AG09319 (cell line): ENCODE measurements at places on chromosomes 11 and 22.

DNA sequence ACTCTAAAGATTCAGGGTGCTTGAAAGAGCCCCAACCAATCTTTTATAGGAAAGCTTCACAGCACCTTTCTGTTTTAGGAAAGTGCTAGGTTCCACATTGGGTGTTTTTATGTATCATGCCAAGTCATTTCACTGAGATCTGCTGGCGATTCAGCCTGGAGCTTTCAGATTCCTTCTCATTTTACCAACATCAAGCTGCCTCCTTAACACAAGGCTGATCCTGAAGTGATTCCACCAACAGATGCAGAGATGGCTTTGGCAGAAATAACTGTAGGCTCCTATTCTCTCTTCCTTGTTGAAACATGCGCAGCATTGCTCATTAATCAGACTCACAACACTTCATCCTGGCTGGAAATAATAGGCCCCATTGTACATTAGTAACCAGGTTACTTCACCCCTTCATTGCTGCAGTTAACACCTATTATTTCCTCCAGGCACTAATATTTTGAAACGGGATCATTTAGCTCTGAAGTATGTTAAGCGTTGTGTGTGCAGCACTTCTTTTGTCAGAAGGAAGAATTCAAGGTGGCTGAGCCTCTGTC is 89.0 kb downstream of the OPCML start:
- DNase-seq, result no peak

- DNase-seq, result no peak
Observed at GRCh38 chr22:33028234-33028633, 29.9 kb downstream of the SYN3 start.

DNA sequence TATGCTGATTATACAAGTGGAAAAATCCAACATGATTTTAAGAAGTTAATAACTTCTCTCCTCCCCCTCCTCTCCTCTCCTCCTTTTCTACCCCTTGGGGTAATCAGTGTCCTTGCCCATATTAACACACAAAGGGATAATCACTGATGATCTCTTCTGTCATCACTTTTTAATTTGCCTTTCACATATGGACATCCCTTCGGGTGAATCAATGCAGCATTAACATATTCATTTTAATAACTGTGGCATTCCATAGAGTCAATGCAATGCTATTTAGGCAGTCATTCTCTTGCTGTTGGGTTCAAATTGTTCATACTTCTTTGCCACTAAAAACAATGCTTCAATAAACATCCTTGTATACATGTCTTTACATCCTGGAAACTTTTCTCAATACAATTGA is 42.9 kb upstream of the GLYATL2 start:
- no peak for DNase-seq

DNA sequence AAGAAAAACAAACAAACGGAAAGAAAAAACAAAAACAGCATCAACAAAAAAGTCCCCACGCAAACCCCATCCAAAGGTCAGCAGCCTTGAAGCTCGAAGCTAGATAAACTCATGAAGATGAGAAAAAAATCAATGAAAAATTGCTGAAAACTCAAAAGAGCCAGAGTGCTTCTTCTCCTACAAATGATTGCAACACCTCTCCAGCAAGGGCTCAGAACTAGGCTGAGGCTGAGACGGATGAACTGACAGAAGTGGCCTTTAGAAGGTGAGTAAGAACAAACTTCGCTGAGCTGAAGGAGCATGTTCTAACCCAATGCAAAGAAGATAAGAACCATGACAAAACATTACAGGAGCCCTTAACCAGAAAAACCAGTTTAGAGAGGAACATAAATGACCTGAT is 18.4 kb upstream of the FTH1 start:
- DNase-seq, result no peak

- peak; percentile 32 for DNase-seq
Observed at GRCh38 chr11:118358071-118358470, 1.3 kb upstream of the UBE4A start.

DNA sequence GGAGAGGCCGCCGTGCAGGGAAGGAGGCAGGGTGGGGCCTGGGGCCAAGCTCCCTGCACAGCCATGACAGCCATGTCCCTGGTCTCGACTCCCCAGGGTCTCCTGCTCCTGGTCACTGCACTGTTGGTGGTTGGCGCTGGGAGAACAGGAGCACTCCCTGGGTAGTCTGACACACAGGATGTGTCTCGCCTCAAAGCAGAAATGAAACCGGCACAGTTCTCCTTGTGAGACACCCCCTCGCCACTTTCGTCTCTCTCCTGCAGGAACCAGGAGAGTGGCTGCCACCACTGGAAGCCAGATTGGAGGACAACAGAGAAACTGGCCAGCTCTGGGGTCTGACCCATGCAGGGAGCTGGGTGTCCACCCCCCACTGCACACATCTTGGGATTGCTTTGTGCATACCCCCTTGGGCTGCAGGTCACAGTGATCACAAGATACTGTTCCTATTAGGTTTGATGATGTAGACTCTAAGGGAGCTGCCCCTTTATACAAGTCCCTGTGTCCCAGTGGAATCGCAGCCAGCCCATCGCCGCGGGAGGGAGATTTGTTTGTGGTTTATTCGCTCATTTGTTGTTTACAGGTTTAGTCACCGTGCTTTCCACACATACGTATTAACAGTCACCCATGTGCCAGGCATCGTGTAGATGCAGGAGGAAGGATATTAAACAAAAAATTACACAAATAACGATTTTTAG is 27.0 kb upstream of the YWHAH start:
- no peak for DNase-seq

- DNase-seq, result no peak
Observed at GRCh38 chr11:19201737-19202605, at the start of gene CSRP3. Gene CSRP3, minus strand, starts transcription at chr11:19201983. Its CDS starts 9,535 bp downstream, at chr11:19192448.

- no peak for DNase-seq
Observed at GRCh38 chr11:57546869-57547475, 9.6 kb downstream of the SMTNL1 start.

DNA sequence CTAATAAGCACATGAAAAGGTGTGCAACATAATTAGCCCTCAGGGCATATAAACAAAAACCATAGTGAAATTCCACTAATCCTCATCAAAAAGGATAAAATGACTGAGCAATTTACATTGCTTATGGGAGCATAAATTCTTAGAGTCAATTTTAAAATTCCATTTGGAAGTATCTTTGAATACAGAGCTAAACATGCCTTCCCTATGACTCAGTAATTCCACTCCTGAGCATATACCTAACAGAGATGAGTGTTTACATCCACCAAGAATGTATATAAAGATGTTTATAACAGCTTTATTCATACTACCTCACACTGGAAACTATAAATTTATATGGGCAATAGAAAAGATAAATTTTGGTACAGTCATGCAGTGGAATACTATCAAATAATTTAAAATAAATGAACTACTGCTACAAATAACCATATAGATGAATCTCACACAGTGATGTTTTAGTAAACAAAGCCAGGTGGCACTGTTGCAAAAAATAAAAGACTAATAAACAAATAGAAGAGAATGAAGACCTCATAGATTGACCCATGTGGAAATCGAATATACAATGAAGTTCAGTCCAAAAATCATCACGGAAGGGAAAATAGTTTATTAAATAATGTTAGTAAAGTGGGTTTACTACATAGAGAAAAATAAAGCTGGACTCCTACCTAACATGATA is 8.2 kb upstream of the OR2D2 start:
- DNase-seq, result no peak

GRCh38 chr11:287821-288477 is 977 bp upstream of the PGGHG start:
- no peak for DNase-seq

GRCh38 chr11:134350381-134350780 is 18.6 kb downstream of the GLB1L2 start:
- DNase-seq, result no peak

DNA sequence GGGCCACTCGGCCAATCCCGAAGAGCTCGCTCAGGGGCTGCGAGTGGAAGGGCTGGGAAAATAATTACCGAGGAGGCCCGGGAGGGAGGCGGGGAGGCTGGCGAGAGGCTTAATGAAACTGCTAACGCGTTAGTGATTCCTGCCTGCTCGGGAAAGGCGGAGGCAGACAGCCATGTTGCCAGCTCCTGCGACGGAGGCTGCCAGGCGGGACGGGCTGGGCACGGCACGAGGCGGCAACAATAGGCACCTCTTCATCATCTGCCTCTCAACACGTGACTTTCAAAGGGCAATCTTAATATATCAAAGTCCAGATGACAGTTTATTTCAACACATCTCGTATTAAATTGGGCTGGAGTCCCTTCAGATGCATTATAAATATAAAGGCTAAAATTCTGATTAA is 68.0 kb upstream of the TCF20 start:
- DNase-seq, result no peak

- DNase-seq, result no peak
Observed at GRCh38 chr11:70834277-70834940, 418.0 kb downstream of the SHANK2 start.

DNA sequence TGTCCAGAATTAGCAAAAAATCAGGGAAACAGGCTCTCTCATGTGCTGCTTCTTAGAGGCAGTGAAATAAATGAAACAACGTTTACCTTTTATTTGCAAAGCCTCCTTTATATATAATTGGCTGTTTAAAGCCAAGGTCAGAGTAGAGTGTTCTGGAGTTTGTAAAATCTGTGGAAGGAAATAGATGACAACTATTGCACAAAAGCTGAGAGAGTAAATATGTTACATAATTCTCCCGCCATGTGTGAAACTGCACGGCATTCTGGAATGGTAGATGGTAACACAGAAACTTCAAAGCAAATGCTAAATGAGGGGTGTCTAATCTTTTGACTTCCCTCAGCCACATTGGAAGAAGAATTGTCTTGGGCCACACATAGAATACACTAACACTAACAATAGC is 51.5 kb upstream of the FGF3 start:
- no peak for DNase-seq

DNA sequence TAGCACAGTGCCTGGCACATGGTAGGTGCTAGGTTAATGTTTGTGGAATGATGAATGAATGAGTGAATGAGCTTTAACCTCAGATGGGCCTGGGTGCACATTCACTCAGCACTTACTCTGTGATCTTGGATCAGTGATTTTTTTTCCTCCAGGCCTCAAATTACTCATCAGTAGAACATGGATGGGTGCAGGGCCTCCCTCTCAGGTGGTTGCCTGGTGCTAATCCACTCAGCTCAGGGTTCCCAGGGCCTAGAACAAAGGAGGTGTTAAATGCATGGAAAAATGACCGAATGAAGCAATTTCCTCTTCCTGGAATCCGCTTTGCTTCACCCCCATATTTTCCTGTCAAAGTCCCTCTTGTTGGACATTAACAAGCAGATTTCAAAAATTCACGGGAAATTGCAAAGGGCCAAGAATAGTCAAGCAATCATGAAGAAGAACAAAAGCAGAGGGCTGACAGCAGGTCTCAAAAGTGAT is 93.5 kb downstream of the MYEOV start:
- no peak for DNase-seq

DNA sequence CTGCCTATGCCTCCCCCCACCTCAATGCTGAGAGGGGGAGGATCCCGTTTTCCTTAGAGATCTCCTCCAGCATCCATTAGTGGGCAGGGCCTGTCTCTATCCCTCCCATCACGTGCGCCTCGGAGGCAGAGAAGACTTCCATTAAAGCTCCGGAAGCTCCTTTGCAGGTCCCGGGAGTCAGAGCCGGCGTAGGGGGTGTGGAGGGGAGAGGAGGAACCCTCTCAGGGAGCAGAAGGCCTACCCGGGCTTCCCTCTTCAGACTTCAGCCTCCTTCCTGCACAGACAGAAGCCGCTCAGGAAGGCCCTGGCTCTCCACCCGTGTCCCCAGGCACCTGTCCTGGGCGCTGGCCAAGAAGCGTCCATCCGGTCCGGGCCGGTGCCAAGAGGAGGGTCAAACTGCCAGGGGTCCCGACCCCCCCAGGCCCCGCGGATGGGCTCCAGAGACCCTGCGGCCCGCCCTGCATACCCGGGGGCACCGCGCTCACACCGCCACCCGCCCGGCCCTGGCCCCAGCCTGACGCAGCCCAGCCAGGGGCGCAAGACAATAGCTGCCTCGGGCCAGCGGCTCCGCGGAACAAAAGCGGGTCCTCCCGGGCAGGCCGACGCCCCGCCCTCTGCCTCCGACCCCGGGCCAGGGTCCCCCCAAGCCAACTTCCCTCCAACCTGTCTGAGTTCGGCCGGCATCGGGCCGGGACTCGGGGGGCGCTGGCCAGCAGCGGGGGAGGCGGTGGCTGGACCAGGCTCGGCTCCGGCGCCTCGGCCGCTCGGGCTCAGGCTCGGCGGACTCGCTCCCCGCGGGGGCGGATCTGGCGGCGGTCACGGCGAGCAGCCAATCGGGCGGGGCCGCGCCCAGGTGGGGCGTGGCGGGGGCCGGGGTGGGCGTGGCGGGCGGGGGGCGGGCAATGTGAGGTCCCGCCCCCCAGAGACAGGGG is 29.9 kb downstream of the ARVCF start:
- DNase-seq, result no peak

GRCh38 chr11:29985248-29985647 is 31.6 kb downstream of the KCNA4 start:
- DNase-seq, result no peak

- no peak for DNase-seq
Observed at GRCh38 chr11:33643167-33643824, 57.3 kb downstream of the C11orf91 start.

DNA sequence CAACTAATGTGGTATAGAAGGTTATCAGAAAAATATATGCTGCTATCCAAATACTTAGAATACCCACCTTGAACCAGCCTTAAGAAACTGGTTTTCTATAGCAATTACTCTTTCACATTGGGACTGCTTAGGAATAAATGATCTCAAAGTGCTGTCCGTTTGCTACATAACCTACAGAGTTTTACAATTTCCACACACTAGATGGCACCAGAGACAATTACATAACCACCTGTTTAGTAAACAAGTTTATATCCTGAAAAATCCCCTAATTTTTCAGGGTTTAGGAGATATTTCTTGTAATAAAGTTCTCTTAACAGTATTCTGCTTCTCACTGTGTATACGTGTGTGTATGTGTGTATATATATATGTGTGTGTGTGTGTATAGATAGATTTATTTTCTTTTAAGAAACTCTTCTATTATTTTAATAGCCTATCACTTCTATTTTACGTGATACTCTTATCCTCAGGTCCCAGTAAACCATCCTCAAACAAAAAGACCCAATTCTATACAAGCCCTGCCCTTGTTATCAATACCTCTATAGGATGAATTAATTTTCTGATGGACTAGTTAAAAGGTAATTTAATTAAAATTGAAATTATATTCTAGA is 6.7 kb upstream of the OR5I1 start:
- DNase-seq, result no peak

- DNase-seq, result no peak
Observed at GRCh38 chr11:1639102-1639620, 9.6 kb downstream of the KRTAP5-5 start.

- no peak for DNase-seq
Observed at GRCh38 chr11:124219126-124219525, 21.8 kb upstream of the OR8G1 start.

DNA sequence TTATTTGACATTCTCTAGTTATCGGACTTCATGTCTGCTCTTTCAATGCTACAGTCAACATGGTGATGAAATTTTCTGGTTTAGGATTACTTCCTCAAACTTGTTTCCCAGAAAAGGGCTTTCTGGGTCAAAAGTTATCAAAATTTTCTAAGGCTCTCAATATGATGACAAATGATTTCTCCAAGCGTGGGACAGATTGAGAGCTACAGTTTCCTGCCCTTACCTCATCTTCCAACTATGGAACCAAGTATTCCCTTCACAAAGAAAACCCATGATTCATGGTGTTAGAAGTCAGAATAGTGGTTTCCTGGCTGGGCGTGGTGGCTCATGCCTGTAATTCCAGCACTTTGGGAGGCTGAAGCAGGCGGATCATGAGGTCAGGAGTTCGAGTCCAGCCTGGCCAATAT is 17.8 kb downstream of the MYO18B start:
- DNase-seq, result peak; percentile 70
